ENCODE measurements at places on chromosomes 11 and 22.

DNA sequence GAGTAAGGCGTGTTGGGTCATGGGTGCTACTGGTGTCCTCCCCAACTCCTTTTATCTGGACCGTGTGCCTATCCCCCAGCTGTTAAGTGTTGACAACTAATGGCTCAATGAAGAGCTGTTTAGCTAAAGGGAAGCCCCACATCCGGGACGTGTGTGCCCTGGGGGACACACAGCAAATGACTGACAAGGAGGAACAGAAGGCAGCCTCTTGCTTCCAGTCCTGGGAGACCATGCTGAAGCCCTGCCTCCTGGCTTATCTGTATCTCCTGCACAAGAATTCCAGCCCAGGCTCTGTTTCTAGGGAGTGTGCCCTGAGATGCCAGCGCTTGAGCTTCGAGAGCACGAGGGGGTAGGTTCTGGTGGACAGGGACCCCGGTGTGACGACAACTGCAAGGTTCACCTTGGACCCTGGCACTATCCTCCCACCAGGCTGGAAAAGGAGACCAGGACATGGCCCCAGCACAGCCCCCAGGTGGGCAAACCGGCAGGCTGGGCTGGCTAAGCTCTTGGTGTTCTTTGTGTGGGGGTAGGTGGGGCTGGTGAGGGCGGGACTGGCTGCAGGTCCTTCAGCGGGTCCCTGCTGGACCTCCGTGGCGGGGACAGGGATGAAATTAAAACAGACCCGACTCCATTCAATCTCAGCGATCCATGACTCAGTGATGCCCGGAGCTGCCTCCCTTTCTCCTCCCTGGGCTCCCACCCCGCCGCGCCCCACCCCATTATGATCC is 21.0 kb downstream of the ASCL2 start:
- DNase-seq, result no peak

- DNase-seq, result no peak
Measured at GRCh38 chr22:48889209-48889830, 938.4 kb downstream of the BRD1 start.

DNA sequence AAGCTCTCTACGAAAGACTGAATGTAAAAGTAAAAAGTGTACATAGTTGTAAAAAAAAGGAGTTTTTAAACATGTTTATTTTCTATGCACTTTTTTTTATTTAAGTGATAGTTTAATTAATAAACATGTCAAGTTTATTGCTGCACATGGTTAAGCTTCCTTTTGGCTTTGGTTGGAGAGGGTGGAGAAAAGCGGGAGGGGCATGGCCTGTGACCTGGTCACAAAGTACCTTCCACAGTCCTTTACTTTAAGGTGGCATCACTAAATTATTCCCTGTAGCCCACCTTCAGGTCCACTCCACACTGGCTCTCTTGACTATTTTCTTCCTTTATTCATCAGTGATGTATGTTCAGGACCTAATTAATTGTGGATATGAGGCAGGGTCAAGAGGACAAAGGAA is 586 bp upstream of the TTC36 start:
- no peak for DNase-seq

- DNase-seq, result no peak
Measured at GRCh38 chr11:69542314-69543168, 61.1 kb downstream of the LINC01488 start.

DNA sequence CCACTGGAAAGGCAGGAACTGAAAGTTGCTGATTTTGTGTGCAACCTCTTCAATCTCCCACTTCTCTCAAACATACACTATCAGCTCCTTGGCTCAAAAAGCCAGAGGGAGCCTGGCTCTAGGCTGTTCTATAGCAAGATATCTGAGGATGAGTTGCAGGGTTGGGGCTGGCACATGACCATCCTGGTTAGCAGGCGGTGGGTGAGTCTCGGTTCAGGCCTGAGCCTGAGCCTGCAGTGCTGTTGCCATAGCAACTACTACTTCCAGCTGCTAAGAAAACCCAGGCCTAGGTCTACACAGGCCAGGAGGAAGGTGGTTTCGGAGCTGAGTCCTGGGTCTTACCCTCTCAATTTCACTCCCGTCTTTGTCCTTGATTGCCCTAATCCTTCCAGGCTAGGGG is 39.0 kb downstream of the CWC15 start:
- no peak for DNase-seq

GRCh38 chr11:72682858-72683243 is 8.6 kb upstream of the PDE2A start:
- no peak for DNase-seq

- no peak for DNase-seq
Measured at GRCh38 chr22:19463491-19464469, 15.2 kb downstream of the UFD1 start.

- no peak for DNase-seq
Measured at GRCh38 chr22:44661659-44662569, 40.1 kb upstream of the PRR5 start.

GRCh38 chr11:115869131-115869530 is 364.9 kb upstream of the CADM1 start:
- DNase-seq, result no peak

- DNase-seq, result no peak
Measured at GRCh38 chr11:779955-780532, 2.8 kb upstream of the GATD1 start.

DNA sequence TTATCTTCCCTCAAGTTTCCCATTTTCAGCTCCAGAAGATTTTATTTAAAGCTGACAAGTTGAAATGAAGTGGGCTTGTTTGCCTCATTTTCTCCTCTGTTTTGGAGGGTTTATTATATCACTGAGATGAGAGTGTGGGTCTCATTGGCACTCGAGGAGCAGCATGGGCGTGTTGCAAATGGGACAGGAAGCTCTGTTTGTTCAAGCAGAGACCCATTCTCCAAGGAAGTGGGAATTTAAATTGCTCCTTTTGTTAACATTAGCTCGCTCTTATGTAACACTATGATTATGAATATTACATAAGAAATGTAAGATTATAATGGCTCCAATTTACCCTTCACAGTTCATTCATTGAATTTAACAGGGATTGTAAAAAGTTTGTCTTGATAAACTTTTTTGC is 317.7 kb upstream of the CTSC start:
- no peak for DNase-seq

DNA sequence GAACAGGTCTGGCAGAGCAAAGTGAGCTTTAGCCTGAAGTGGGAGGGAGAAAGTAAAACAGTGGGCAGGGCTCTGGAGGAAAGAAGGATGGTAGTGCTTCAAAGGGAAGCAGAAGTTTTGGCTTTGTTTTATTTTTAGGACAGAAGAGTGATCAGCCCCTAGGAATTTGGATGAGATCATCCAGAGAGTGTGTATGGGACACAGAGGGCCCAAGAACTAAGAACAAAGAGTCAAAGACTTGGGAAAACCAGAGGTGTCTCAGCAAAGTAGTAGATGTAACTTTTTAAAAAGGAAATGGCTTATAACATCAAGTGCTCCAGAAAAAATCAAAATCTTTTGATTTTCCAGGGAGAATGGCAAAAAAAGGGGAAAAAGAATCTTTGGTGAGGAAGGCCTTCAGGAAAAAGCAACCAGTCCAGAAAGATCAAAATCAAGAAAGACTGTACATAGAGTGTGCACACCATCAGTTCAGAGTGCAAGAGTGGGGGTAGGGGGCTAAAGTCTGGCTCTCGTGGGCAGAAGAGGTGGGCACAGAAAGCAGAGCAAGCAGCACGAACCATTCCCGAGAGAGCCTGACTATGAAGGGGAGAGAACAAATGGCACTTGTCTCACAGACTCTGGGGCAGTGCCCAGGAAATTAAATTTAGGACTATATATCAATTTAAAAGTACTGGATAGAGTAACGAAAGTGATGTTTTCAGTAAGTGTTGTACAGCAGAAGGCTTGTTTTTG is 30.0 kb downstream of the MAPK1 start:
- DNase-seq, result no peak

DNA sequence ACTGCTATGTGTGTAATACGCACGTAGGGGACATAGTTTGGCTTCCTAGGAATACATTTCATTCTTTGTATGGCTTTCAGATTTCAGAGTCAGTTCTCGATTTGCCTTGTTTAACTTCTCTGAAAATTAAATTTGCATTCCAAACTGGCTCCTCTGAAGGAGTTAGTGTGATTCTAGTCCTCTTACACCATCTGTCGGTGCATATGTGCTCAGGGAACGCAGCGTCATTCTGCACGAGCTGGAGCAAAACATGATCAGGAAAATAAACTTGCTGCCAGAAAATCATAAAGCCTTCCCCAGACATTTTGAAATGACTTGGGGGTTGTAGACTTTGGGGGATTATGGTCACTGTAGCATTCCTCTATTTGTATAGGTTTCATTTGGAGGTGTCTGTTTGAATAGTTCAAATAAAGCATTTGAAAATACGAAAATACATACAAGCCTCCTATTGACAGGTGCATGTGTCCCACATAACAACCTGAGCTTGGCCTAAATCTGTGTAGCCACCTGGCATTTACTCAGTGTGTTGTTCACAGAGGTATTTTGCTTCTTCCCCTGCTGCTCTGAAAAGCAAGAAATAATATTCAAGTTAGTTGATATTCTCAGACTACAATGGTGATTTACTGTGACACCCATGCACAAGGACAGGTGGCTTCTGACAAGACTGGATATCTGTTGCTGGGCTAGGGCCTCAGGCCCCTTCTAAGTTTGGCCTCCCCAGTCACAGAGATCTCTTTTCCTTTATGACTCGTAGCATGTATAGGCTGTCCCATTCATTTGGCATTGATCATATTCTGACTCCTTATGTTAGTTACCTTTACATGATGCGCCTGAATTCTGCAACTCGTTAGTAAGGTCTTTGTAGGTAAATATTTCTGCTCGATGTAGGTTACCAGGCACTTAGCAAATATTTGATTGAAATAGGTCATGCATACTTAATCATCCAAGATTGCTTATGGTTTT is 81.6 kb upstream of the SORL1-AS1 start:
- DNase-seq, result no peak

GRCh38 chr11:130478204-130478701 is 29.8 kb downstream of the ADAMTS15 start:
- no peak for DNase-seq

DNA sequence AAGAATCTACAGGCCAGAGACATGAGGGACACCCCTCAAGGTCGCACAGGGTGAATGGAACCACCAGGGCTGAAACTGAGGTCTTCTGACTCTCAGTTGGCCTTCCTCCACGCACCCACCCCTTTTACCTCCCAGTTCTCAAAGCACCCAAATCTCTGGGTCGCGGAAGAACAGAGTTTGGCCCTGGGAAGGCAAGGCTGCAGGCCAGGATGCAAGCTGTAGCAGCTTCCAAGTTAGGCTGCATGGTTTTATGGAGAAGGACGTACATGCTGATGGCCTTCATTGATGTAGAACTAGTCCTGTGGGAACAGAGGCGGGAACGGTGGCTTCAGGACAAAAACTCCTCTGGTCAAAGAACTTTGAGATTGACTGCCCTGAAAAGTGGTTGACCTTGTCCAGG is 143.5 kb upstream of the B3GAT1 start:
- DNase-seq, result no peak

DNA sequence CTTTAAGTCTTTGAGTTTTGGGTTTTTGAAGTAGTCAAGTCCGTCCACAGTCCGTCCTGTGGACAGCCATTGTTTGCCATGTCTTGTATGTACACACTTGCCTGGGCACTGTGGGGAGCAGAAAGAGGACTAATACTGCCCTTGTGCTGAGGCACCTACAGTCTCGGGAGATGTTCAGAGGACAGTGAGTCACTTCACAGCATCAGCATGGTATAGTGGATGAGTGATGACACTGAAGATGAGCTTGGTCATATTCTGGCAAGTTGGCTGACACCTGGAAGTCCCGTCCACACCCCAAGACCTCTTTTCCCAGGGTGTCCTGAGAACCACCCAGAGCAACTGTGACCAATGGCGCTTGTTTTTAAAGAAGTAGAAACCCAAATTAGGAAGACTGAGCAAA is 29.2 kb downstream of the NF2 start:
- DNase-seq, result no peak

DNA sequence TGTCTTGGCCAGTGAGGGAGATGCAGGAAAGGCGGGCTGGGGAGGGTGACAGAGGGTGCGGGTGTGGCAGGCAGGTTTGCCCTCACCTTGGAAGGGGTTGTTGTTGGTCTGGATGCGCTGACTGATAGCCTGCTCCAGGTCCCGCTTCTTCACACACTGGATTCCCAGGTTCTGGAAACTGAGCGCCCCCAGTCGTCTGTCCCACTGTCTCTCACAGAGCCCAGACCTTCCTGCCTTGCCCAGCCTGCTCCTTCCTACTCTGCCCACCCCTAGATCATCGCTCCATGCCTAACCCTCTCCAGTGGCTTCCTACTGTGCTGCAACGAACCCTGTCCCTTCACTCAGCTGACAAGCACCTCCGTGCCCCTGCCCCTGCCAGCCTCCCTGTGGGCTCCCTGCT is 2.7 kb downstream of the RELA start:
- DNase-seq, result no peak

GRCh38 chr11:36373016-36374010 is 77.2 kb downstream of the PRR5L start:
- no peak for DNase-seq

DNA sequence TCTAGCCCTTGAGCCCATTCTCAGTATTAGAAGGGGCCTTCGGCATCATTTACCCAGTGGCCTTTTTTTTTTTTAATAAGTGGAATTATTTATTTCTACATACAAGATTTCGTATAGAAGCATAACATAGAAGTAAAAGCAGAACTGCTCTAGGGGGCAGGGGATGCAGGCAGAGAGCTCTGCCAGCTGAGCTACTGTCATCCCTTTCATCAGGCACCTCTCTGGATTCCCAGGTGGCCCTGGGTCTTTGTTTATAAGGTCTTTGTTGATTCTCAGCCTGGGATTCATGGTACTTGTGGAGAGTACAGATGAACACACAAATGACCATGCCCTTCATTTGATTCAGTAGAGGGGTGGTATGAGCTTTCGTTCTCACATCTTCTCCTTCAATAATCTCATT is 66.4 kb downstream of the GAB2 start:
- DNase-seq, result no peak

- DNase-seq, result no peak
Measured at GRCh38 chr11:119910051-119910450, 181.1 kb upstream of the NECTIN1 start.

GRCh38 chr22:46994265-46994664 is 231.8 kb downstream of the TBC1D22A start:
- DNase-seq, result no peak

- no peak for DNase-seq
Measured at GRCh38 chr11:61350336-61350735, 11.3 kb downstream of the CYB561A3 start.

DNA sequence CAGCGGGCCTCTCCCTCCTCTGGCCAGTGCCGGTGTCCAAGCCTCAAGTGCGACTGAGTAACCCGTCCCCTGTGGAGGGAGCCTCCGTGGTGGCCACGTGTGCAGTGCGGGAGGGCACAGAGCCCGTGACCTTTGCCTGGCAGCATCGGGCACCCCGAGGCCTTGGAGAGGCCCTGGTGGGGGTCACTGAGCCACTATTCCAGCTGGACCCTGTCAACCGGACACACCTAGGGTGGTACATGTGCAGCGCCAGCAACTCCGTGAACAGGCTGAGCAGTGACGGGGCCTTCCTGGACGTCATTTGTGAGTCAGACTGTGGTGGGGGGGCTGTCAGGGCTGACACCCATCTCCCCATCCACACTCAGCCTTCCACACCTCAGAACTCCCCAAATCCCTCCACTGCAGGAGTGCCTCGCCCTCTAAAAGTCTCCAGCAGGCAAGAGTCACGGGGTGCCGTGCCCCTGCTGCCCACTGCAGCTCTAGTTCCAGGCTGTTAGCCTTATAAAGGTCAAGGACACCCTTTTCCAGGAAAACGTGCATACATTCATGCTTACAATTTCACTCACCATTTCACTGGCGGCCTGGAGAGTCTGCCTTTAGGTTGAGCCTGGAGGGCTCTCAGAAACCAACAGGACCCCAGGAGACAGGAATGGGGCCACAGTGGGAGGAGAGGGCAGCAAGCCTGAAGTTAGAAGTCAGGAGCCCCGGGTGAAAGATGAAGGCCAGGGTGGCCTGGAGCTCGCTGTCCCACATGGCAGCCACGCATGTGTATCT is 2.6 kb downstream of the VSIG10L2 start:
- DNase-seq, result no peak

Measured in activated CD8-positive, alpha-beta memory T cell treated with anti-CD3 and anti-CD28 coated beads for 1 hour (primary cell).